ENCODE measurements at places on chromosomes 4 and X.

- no peak for DNase-seq
These were observed 113.5 kb downstream of the PRKX start for GRCh38 chrX:3599802-3600430.

- DNase-seq, result no peak
These were observed 337.8 kb downstream of the ARHGAP24 start for GRCh38 chr4:85812776-85813175.

GRCh38 chr4:12399781-12400180 lies 971.1 kb upstream of the HS3ST1 start:
- DNase-seq, result no peak

GRCh38 chr4:97003715-97004114 lies 1139.6 kb downstream of the STPG2 start:
- no peak for DNase-seq

DNA sequence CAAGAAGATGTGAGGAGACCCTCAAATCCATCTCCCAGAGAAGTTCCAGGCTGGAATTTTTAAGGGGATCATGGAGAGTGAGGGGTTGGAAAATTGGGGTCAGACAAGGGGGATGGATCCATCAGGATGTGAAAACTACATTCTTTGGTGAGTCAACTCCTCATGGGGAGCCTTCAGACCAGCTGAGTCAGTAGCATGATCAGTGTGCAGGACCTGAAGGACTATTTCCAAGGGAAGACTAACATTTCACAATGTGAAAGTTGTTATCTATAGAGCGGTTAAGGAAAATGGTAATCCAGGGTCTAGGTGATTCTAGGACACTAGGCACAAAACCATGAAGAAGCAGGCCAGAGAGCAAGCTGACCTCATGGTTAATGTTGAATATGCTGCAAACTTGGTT lies 38.6 kb upstream of the CEP135 start:
- no peak for DNase-seq

DNA sequence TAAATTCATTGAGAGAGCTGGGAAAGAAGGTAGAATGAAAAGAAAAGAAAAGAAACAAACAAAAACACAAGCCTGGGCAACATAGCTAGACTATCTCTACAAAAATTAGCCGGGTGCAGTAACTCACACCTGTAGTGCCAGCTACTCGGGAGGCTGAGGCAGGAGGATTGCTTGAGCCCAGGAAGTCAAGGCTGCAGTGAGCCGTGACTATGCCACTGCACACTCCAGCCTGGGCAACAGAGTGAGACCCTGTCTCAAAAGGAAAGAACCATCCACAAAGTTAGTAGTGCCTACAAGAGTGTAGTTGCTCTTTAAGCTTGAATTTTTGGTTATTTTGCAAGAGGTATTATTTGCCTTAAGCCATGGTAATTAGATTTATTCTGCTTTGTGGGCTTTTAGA lies 157.7 kb downstream of the CBR4 start:
- DNase-seq, result no peak

DNA sequence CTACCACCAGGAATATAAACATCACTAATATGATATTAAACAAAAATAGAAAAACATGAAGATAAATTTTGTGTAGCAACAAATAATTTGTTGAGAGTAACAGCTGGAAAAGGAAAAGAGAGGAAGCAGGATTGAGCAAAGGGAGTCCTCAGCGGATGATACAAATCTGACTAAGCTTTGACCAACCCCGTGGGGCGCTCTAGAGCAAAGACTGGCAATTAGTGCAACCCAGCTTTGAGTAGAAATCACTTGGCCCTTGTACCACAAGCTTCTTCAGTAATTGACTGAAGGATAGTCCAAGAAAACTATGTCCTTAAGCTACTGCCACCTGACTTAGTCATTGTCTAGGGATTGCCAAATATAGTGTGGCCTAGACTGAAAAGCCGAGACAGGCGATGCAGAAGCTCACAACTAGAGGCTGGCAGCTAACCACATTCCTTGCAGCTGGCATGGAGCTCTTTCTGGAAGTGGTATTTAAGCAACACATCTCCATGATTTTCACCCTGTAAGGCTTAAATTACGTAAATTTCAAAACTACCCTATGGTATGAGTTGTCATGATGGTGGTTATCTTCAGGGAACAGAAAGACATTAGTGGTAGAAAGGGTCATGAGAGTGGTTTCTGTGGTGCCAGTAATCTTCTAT lies 396.0 kb downstream of the PDGFC start:
- peak; percentile 23 for DNase-seq

DNA sequence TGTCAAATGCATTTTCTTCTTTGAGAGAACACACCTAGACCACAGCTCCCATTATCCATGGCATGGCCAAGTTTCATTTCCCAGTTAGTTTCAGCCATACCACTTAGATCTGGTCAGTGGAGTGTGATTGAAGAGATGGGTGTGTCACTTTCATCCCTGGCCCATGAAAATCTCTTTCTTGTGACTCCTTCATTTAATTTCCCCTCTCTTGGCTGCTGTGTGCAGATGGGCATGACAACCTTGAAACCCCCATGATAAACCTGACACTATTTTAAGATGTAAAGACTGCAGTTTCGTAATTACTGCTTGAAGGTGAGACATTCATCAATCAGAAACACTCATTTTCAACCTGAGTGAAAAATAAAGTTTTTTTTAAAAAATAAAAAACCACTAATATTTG lies 284.9 kb downstream of the IL15 start:
- no peak for DNase-seq

Measured in neural progenitor cell (in vitro differentiated cells).